Activated naive CD4-positive, alpha-beta T cell treated with anti-CD3 and anti-CD28 coated beads for 36 hours (primary cell): ENCODE measurements at places on chromosomes 3 and 15.

GRCh38 chr15:86691091-86691663 is 611.5 kb downstream of the AGBL1 start:
- no peak for DNase-seq

- DNase-seq, result peak; percentile 41
Observed at GRCh38 chr15:39411102-39411989, 169.5 kb upstream of the THBS1 start.

- DNase-seq, result peak; percentile 31
Observed at GRCh38 chr15:40055576-40056293, 16.8 kb upstream of the SRP14 start.

DNA sequence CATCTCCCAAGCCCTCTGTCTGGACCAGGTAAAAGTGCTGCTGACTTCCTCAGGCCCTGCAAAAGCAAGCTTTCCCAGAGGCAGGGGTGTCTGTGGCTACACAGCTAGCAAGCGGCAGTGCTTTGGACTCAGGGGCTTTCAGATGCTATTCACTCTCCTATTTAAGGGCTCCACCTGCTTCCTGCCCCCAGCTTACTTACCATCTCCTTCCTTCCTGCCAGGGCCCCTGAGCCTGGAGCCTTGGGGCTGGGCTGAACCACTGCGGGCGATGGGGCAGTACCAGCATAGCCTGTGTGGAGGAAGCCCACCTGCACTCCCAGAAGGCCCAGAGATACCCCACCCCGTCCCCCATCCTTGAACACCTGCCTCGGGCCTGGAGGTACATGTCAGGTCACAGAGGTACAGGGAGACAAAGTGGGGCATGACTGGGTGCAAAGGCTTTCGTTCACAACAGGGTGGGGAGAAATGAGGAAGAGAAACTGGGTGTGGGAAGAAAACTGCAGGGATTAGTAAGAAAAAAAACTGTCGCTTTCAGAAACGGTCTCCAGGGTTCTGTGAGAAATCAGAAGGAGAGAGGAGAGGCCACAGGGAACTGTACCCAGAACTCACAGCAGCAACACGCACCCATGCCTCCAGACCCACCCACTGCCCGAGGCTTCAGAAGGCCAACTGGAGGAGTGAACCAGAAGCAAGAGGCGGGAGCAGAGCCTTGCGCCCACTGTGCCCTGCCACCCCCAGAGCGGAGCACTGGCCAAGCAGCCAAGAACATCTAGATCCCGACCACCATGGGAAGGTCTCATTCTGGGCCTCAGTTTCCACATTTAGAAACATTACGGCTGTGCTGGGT is 49.5 kb downstream of the CCDC12 start:
- peak; percentile 34 for DNase-seq

GRCh38 chr3:32734756-32735155 is 49.8 kb downstream of the CNOT10 start:
- DNase-seq, result no peak

GRCh38 chr3:152902141-152902669 is 67.3 kb downstream of the P2RY1 start:
- DNase-seq, result no peak

GRCh38 chr3:195582947-195583346 is 793 bp downstream of the APOD start:
- DNase-seq, result no peak
